ENCODE measurements at places on chromosomes 1 and 21.

GRCh38 chr1:173364827-173365226 is 112.3 kb upstream of the PRDX6 start:
- no peak for DNase-seq

DNA sequence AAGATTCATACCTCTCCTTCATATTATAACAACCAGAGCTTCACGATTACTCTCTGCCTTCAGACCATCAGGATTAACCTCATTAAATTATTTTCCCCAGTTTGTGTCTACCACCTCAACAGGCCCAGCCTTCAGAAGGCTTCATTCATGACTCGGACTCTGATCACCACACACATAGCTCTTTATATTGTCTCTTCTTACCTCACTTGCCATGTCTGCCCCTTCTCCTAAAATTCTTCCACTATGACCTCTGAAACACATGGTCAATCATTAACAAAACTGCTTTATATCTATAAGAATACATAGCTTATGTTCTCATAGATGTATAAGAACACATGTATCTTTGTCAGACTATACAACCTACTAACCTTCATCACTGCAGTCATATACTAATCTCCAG is 79.8 kb downstream of the USP1 start:
- DNase-seq: no peak

GRCh38 chr21:21096956-21097355 is 98.7 kb downstream of the NCAM2 start:
- DNase-seq: no peak

DNA sequence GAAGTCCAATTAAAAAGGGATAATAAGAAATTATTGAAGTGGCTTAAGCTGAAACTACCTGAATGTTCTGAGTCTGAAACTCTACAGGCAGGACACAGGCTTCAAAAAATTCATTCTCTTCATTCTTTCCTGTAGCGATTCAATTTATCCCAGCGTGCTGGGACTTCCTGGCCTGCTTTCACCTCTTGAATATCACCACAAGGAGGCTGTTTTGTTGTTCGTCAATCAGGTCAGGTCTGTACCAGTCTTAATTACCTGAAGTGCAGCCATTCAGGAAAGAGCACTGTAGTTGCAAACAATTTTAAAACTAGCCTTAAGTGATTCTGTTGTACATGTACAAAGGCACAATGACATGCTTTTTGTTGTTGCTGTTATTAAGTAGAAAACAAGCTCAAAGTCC is 38.4 kb downstream of the FYB2 start:
- DNase-seq: no peak

GRCh38 chr21:39452970-39453342 is 1.2 kb downstream of the SH3BGR start:
- no peak for DNase-seq

DNA sequence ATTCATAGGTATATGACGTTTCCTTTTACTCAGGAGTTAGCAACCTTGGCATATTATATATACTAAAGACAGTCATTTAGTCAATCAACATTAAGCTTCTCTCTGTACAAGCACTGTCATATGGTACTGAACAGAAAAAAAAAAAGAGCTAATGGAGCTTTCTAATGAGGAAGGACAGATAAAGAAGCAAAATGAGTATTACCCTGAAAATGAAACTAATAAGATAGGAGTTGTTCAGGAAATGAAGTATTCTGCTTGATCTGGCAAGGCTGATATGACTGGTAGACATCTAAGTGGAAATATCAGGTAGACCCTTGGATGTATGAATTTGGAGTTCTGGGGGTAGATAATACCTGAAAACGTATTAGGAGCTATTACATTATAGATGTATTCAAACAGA is 4.3 kb upstream of the IKBKE start:
- no peak for DNase-seq

DNA sequence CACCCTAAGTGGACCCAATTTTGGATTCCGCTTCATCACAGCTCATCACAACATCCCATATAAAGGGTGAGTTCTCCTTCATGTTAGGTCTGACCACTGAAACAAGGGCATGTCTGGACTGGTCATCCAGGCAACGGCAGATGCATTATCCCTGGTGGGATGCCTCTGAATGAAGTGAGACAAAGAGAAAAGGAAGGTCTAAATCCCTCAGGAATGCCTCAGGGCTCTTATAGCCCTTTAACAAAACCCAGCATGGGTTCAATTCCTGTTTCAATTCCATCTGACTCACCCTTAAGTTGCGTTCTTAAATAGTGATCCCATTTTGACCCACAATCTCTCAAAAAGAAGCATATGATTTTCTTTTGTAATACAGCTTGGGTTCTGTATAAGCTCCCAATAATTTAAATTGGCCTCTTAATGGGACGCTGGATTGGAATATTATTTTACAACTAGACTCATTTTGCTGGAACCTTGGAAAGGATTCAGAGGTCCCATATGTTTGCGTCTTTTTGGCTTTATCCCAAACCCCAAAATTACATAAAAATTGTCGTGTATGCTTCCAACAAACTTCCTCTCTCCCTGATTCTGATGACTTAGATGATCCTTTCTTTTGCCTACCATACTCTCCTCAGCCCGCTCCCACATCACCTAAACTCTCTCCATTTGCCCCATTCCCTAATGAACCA is 287.4 kb upstream of the ZP4 start:
- DNase-seq: no peak

- DNase-seq: no peak
These were observed 152.4 kb downstream of the HLX start for GRCh38 chr1:221031458-221032203.

DNA sequence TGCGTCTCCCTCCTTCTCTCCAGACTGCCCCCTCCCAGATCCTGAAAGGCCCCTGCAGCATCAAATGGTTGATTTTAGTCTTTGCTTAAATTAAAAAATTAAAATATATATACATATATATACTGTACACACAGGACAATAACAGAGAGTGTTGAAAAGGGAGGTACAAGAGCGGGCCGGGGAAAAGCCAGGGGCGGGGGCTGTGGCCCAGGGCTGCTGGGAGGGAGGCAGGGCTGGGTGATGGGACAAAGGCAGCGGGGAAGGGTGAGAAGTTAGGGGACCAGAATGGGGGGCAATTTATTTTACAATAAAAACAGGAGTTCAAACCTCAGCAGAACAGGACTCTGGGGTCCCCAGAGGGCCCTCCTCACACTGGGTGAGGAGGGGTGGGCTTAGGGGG is 10.5 kb downstream of the ARL8A start:
- no peak for DNase-seq

GRCh38 chr21:31182231-31183140 is 144.2 kb upstream of the KRTAP19-8 start:
- no peak for DNase-seq

GRCh38 chr1:38285807-38286530 is 239.4 kb upstream of the POU3F1 start:
- no peak for DNase-seq
